ENCODE measurements at places on chromosomes 3 and 15.

DNA sequence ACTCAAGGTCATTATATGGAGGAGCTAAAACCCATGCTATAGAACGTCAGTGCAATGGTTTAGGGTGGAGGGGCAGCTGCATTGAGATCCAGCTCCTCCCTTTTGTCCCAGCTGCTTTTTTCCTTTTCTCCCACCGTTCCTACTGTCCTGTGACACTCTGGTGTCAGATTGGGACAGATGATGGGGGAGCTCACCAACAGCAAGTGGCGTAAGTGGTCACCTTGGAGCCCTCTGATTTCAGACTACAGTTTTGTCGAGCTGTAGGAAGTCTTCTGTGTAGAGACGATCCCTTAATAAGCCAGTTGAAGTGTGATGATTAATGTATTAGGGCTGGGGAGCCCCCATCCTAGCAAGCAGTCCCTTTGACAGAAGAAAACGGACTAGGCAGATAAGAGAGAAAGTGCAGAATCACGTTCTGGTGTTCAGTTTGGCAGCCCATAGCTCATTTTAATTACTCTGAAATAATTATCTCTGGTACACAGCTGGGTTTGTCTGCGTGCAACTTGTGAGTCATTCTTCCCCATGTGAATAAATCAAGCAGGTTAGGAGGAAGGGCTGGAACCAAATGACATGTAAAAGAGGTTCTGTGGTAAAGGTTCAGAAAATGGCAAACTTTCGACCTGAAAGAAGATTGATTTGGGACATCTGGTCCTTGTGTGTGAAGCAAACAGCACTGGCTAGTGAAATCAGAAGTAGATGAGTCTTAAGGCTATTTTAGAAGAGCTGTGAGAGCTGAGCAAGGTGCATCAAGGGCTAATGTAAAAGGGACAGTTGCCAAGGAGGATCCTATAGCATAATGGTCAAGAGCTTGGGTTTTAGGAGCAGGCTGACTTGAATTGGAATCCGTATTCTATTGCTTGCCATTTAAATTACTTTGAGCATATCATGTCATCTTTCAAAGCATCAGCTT lies 241.4 kb downstream of the EDEM1 start:
- DNase-seq: no peak

- peak; percentile 5 for DNase-seq
Observed at GRCh38 chr3:111277226-111277625, 205.6 kb downstream of the NECTIN3 start.

DNA sequence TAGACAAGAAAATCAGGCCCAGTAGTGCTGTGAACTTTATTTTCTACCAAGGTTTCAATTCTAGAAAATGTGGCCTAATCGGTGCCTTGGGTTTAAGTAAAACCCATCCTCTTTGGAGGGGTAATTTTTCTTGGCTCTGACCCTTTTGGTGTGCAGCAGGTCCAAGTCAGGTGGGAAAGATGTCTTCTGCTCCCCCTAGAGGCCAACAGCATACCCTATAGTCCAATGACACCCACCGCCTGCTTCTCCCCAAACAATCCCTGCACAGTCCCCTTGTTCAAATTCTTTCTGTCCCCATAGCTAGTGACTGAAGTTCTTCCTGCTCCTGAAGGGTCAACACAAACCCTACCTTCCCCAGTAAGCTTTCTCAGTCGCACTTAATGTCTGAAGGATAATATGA lies 261.8 kb upstream of the GOLGA6L4 start:
- peak; percentile 53 for DNase-seq

DNA sequence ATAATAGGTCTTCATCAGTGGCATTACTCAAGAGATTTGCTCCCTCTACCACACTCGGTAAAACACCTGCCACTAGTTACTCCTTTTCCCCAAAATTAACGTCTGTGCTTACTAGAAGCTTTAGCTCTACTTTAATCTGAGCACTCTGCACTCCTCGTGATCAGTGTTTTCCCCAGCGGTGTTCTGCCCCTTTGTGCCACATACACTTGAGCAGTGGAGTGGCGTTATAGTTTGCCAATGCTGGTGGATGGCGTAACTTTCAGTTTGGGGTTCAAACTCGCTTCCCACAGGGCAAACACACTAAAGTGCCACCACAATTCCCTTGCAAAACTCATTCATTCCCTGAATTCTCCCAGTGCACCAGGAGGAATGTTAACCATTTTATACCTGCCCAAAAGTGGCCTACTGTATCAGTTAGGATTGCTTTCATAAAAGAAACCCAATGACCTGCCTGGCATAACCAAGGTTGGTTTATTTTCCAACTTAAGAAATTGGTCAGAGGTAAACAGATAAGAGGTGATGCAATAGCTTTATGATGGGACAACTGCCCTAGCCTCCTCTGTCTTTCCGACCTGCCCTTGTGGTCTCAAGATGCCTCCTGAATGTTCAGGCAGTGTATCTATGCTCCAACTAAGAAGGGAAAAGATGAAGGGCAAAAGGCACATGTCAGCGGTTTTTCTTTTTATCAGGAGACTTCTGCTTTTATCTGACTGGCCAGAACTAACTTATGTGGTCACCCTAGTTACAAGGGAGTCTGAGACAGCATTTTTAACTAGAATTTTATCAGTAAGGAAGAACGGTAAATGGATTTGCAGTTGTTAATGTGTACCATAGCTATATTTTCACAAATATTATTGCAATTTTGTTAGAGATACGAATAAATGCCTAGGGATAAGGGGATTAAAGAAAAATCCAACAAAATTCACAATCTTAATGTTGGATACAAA lies 83.9 kb downstream of the FSIP1 start:
- no peak for DNase-seq

DNA sequence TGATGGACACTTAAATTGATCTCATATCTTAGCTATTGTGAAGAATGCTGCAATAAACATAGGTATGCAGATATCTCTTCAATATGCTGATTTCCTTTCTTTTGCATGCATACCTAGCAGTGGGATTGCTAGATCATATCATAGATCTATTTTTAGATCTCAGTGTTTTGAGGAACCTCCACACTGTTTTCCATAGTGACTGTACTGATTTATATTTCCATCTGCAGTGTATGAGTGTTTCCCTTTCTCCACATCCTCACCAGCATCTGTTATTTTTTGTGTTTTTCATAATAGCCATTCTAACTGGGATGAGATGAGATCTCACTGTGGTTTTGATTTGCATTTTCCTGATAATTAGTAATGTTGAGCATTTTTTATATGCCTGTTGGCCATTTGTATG lies 17.1 kb upstream of the RASA2 start:
- DNase-seq: no peak

DNA sequence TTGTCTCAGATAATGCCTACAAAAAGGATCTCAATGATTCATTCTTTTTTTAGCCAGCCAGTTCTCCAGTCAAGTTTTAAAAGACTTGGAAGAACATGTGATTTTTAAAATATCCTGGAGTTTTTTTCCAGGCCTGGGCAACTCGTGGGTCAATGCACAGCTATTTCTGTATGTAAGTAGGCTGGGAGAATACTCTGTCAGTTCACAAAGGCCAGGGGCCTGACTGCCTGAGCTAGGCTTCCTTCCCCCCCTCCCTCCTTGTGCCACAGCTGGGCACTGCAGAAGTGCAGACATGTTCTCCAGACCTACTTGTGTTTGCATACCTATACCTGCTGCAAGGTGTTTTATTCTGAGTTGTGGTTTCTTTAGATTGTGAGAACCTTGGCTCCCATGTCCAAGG lies 43.7 kb downstream of the CTDSPL start:
- DNase-seq: no peak

- DNase-seq: no peak
Observed at GRCh38 chr3:140527156-140527555, 150.7 kb upstream of the TRIM42 start.

- no peak for DNase-seq
Observed at GRCh38 chr15:81347910-81348309, 24.0 kb upstream of the STARD5 start.

DNA sequence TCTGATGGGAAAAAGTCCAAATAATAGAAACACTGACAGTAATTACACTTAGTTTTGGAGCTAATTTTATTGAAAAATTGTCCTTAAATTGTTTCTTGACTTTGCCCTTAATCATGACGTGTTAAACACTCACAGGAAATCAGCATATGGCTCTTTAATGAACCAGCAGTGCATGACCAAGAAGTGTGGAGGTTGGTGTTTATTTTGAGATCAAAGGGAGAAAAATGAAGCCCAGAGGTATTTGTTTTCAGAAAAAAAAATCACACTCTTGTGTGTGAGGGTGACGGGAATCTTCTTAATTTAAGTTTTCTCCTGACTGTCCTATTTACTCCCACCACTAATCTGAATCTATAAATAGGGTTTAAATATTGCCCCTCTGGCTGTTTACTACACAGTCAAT lies 28.8 kb upstream of the SYNM start:
- DNase-seq: peak; percentile 51

DNA sequence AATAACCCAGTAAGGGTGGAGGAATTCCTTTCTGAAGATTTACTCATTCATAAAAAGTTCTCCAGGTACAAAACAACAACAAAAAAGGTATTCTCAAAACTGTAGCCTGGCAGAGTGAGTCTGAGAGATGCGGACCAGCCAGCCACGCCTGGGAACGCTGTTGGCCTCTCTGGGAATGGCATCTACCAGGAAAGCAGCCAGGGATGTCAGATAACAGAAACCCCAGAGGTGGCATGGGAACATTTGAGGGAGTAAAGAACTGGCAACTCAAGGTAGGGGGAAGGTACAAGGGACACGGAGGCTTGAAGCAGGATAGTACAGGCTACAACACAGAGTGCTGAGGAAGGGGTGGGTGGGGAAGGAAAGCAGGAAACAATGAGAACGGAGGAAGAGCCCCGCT lies 7.1 kb upstream of the AP3S2 start:
- no peak for DNase-seq

DNA sequence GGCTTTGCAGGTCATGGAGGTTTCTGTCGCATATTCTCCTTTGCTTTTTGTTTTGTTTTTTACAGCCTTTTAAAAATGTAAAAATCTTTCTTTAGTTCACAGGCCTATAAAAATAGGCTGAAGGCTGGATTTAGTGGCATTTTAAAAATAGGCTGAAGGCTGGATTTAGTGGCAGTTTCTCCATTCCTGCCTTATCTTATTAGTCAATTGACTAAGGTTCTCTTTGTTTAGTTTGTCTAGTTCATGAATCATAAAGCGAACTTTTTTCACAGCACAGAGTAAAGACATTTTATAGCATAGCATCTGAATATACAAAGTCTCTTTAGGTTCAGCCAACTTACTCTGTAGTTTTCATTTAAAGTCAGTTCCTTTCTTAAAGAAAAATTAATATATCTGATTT lies 31.4 kb downstream of the AP4E1 start:
- no peak for DNase-seq
